ENCODE measurements at places on chromosomes 4 and X. TPM values are rescaled to one million over a fixed set of nuclear protein-coding genes. Genes with fewer than 3 reads are reported as not detected.

DNA sequence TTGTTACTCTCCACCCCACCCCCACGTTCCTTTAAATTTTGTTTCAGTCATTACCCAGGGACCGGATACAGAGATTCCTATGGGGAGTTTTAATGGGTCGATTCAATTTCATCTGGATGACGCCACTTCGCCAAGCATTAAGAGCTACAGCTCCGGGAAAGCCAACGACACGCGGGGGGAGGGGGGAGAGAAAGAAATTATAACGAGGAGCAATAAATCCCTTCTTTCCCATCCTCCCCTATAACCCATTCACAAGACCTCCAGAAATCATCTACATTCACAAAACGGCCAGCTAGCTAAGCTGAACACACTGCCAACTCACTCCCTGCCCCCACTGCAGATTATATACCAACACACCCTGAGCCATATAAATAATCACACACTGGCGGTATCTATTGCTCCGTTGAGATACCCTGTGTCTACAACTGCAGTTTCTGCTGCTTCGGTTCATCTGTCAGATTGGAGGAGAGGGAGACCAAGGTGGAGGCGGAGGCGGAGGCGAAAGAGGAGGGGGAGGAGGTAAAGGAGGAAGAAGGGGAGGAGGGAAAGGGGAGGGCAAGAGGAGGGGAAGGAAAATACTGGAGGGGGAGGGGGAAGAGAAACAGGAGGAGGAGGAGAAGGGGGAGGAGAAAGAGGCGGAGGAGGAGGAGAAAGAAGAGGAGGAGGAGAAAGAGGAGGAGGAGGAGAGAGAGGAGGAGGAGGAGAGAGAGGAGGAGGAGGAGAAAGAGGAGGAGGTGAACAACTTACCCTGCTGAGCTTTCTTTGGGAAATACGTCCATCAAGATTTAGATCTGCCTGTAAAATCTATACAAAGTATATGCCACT, 113.9 kb upstream of the VAMP7 start:
- DNase-seq = peak; percentile 40

- no peak for DNase-seq
Measured at GRCh38 chr4:61440321-61440720, 240.2 kb downstream of the ADGRL3 start.

- DNase-seq = no peak
Measured at GRCh38 chr4:7956270-7956808, 16.7 kb upstream of the AFAP1 start.

DNA sequence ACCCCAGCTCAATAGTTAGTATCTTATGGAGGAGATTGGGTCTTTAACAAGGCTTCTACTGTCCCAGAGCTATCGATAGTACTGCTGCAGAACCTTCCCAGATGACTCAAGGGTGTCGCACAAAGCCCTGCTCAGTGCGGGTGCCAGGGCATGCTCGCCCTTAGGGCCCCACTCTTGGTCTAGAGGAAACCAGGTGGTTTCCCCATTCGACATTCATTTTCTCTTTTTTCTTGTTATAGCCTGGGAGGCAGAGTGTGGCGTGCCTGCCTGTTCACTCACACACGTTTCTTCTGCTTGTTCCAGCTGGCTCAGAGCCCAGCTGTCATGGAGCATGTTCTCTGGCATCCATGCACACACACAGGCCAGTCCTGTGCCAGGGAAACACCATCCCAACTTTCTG, 144.5 kb downstream of the SMIM20 start:
- DNase-seq = no peak

DNA sequence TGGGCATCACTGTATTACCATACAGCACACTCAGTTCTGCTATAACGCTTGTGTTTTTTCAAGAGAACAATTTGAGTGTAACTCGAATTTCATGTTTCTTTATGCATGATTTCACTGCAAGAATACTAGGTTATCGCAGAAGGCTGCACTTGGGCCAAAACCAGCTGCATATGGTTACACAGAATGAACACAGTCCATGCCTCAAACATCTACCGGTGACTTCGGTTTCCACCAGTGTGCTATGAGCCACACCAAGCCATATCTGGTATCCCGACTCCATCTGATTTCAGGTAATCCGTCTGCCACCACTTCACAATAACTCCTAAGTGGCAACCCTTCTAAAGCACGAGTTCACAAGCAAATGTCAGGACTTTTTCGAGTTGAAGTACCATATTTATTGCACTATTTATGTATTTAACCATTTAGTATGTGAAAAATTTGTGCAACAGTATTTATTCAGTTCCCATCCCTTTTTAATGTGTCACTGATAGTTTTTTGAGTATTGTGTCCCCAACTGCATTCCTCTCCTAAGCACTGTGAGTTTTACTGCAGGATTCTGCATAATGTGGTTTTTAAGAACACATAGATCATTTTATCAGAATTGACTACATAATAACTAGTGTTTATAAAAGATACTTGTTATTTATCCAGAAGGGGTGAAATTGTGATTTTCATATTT, 111.8 kb downstream of the APBB2 start:
- no peak for DNase-seq

GRCh38 chrX:71996826-71997225, 86.2 kb downstream of the NHSL2 start:
- DNase-seq = no peak

DNA sequence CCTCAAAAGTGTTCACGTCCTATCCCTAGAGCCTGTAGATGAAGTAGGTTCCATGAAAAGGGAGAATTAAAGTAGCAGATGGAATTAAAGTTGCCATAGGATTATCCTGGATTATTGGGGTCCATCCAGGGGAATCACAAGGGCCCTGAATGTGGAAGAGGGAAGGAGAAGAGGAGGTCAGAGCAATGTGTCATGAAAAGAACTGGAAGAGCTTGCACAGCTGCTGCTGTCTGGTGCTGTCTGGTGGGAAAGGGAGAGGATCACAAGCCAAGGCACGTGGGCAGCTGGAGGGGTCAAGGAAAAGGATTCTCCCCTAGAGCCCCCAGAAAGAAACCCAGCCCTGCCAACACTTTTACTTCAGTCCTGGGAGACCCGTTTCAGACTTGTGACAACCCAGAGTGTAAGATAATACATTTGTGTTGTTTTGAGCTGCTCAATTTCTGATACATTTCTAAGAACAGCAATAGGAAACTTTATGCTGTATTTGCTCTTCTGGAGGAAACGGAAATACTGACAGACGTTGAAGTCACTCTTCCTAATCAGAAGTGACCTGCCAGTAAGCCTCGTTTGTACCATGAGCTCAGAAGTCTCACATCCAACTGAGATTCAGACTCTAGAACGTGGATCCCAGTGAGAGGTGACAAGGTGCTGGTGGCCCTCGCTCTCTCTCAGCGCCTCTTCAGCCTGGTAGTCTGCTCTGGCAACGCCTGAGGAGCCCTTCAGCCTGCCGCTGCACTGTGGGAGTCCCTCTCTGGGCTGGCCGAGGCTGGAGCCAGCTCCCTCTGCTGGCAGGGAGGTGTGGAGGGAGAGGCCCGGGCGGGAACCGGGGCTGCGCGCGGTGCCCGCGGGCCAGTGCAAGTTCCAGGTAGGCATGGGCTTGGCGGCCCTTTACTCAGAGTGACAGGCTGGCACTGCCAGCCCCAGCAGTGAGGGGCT, 34.7 kb upstream of the ENPP6 start:
- DNase-seq = no peak

- no peak for DNase-seq
Measured at GRCh38 chrX:126847143-126847542, 27.6 kb downstream of the PRR32 start.

GRCh38 chr4:168886351-168886750, 123.7 kb downstream of the CBR4 start:
- DNase-seq = no peak

GRCh38 chr4:15253349-15253748, 174.5 kb upstream of the C1QTNF7 start:
- DNase-seq = no peak

DNA sequence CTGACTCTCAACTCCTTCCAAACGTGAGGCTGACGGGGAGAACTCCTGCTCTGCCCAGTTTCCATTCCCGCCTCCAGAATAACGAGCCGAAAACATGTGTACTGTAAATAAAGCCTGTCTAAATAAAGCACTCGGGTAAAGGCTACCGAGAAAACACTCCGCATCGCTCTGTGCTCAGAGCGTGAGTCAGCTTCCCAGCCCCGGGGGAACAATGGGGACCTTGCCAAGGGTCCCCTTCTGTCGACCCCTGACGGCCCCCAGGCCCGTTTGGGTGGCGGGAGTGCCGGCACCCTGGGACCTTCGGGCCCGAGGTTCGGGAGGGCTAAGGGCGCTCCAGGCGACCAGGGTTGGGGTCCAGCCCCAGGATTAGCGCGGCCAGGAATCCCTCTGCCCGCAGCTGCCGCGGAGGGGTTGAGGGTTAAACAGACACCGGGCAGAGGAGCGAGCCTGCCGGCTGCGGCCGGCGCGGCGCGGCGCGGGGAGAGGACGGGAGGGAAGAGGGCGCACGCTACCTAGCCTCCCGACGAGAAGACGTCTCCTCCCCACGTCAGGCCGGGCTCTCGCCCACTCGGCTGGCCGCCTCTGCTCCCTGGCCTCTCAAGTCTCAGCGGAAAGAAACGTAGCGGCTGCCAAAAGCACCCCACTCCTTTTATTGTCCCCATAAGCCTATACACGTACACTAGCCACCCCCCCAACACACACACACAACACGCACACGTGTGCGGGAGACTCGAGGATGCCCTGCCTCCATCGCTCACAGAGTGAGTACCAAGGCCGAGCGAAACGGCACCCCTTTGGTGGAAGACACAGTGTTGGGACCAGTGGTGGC, 85.5 kb downstream of the BCOR start:
- DNase-seq = no peak

DNA sequence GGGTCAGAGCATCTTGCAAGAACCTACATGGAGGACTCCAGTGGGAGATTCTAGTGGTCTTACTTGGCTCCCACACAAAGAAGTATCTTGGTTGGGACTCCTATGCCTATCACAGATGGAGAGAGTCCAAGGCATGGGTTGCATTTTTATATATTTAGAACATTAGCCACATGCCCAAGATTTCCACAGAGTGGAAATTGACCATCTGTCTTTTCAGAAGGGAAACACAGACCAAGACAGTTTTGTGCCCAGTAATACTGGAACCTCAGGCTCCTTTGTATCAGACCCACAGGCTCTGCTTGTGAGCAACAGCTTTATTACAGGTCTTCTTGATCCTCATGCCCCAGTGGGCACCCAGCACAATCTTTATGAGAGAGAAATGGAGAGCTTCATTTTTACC, 43.6 kb downstream of the PAGE2 start:
- no peak for DNase-seq

GRCh38 chrX:11431786-11432185, 138.6 kb downstream of the AMELX start:
- no peak for DNase-seq

DNA sequence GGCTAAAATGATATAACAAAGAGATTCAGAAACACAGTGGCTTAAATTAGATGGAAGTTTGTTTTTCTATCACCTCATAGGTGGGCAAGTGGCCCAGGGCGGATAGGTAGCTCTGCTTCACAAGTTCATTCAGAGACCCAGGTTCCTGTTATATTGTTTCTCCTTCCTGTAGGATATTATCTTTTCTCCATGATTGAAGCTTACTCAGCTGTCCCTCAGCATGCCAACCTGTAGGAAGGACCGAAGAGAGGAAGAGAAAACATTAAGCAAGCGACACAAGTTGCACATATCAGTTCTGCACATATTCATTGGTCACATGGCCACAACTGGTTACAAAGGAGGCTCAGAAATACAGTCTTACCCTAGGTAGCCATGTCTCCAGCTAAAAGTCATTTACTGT, 6.9 kb downstream of the KLHL5 start:
- DNase-seq = no peak

- DNase-seq = no peak
Measured at GRCh38 chr4:14180983-14181601, 553.6 kb upstream of the BOD1L1 start.

DNA sequence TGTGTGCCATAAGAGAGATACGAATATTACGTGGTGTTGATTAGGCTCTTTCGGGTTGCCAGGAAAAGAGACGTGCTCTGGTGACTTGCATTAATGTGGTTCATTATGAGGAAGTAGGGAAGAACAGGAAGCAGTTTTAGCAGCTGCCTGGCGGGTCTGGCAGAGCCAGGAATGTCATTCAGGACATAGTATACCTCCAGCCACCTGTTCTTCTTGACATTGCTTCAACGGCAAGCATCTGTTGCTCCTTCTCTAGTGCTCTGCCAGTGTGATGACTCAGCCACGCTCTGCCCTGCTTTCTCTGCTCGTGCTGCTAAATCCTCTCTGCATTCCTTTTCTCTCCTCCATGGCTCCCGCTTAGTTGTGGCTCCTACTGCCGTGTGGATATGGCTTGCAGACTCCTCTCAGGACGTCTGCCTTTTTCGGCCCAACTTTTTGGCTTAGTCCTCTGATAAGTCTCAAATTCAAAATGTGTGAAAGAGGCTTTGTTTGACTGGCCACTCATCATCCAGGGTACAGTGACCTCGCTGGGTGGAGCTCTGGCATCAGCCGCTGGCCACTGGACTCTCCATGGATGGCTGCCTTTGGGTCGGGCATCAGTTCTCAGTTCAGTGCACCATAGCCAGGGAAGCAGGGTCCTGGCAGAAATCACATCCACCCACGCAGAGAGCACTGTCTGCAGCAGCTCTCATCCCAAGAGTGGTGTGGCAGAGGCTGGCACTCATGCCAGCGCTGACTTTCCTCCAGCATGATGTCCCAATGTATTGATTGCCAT, 89.3 kb upstream of the KLF3 start:
- DNase-seq = no peak

GRCh38 chrX:154125391-154126040, 18.5 kb upstream of the OPN1LW start:
- DNase-seq = no peak

DNA sequence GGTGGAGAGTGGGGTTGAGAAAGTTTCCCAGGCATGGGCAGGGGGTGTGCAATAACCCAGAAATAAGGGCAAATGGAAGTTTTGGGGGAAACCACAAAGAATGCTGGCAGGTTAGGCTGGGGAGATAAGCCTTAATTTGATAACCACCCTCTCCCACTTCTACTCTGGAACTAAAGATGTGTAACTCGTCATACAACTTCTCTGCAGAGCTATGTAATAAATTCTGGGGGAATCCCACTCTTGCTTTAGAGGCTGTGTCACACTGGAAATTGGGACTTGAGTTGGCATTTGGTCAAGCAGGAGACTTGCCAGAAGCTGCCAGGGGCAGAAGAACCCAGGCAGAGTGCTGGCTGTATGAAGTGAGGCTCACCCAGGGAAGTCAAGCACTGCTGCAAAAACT, 170.9 kb upstream of the CPEB2 start:
- DNase-seq = no peak

GRCh38 chr4:26813698-26814097, 46.9 kb upstream of the STIM2 start:
- DNase-seq = no peak

- no peak for DNase-seq
Measured at GRCh38 chr4:34323549-34324320, 1920.6 kb downstream of the ARAP2 start.

GRCh38 chrX:17453788-17454187, 78.8 kb downstream of the NHS start:
- DNase-seq = no peak

GRCh38 chr4:78584863-78585547, 33.4 kb downstream of the ANXA3 start:
- DNase-seq = no peak

The FGF13 gene
- 34.2 TPM for total RNA-seq

The UGDH gene
- 32.3 TPM for total RNA-seq

The TMEM150C gene
- total RNA-seq = 5.1 TPM

The SORCS2 gene
- total RNA-seq = 29.5 TPM

The KIAA1210 gene
- total RNA-seq = 0.98 TPM

The SCRG1 gene
- total RNA-seq = not detected

The FAM47E gene
- total RNA-seq = 2.9 TPM

The GABRE gene
- total RNA-seq = not detected

The ITIH6 gene
- not detected for total RNA-seq

The TLR1 gene
- total RNA-seq = not detected
